Heart right ventricle (tissue), 16 donors: ENCODE measurements at places on chromosomes 13 and 19. TPM values are rescaled to one million over a fixed set of nuclear protein-coding genes. Genes with fewer than 3 reads are reported as not detected.

CEACAM20 gene
- not detected for total RNA-seq

CPB2 gene
- total RNA-seq, result not detected

CHST8 gene
- 0.20 TPM for total RNA-seq

JOSD2 gene
- total RNA-seq, result 33.7 TPM

SYCN gene
- total RNA-seq, result not detected

SIGLEC8 gene
- not detected for total RNA-seq
